ENCODE measurements at places on chromosomes 7 and 10. TPM values are rescaled to one million over a fixed set of nuclear protein-coding genes. Genes with fewer than 3 reads are reported as not detected.

DNA sequence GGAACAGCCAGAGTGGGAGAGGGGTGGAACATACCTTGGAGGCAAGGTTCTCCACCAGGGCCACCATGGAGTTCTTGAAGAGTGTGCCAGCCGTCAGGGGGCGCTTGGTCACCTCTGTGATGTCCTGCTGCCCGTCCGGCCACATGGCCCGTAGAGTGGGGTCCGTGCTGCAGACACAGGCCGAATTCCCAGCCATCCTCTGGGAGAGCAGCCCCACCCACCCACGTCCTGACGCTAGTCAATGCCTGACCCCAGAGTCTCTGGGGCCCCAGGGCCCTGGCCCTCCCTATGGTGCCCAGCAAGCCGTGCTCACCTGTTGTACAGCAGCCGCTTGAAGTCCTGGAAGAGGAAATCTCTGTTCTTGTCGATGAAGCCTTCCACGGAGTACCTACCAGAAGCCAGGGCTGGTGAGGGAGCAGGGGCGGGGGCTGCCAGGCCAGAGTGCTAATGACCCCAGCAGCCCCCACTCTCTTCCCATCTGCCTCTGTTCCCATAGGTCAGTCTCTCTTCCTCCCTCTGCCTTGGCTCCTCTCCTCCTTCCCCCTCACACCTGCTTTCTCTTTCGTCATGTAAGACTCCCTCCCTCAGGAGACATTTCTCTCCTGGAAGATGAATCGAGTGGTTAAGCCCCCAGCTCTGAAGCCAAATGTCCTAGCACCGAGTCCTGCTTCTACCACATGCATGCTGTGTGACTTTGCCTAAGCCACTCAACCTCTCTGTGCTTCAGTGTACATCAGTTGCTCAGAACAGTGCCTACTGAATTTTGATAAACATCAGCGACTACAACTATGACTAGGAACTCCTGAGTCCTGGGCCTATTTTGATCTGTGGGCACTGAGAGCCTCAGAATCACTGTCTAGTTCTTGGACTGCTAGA, 11.0 kb downstream of the MYO1G start:
- no peak for DNase-seq

SAMD9L gene
- total RNA-seq: 29.9 TPM

DNA sequence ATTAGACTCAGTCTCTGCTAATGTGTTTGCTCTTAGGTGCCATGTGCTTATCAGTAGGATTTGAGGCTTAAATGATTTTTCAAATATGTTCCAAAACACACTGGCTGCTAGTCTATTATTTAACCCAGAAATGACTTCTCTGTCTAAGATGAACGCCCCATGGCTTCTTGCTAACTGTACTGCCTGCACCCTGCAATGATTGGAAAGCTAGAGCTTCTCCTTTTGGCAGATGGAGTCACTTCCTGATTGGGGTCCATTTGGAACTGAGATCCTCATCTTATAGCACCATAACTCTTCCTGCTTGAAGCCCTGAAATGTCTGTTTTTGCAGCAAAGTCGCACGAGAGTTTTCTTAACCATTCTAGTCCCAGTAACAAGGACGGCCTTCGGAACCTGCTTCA, 186.5 kb upstream of the ADO start:
- no peak for DNase-seq

PNLIP gene
- total RNA-seq: 2.4 TPM
